Activated CD4-positive, alpha-beta T cell treated with anti-CD3 and anti-CD28 coated beads for 48 hours (primary cell): ENCODE measurements at places on chromosomes 1 and 21.

DNA sequence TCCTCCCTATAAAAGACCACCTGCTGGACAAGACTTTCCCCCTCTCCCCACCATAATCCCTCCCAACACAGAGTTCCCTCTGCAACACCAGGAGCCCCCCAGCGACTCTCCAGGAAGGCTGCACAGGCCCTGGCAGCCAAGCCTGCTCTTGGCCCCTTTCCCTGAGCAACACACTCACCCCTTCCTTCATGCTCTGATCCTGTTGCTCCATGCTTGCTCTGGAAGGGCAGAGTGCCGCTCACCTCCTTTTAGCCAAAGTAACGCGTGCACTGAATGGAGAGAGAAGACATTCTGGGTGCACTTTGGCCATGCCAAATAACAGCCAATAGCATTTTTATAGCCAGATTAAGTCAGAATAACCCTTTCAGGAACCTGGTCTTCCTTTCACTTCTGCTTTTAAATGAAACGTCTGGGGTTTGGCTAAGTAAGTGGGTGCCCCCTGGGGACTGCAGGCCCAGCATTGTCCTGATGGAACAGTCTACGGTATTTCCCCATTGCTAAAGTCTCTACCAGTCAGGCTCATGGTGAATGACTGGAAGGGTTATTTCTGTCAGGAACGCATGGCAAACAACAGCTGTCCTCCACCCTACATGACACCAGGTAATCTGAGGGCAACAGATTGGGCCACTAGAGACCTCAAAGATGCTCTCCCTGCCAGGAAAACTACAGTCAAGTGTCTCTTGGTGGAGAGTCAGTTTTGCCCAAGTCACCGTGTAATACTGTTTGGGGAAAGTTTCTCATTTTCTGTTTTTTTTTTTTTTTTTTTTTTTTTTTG lies at the start of gene SLC2A5:
TSS of gene SLC2A5 (minus strand) at position 310 of the 775 bp plus-strand sequence. CDS start at position 211, 99 bp downstream.
- no peak for DNase-seq

DNA sequence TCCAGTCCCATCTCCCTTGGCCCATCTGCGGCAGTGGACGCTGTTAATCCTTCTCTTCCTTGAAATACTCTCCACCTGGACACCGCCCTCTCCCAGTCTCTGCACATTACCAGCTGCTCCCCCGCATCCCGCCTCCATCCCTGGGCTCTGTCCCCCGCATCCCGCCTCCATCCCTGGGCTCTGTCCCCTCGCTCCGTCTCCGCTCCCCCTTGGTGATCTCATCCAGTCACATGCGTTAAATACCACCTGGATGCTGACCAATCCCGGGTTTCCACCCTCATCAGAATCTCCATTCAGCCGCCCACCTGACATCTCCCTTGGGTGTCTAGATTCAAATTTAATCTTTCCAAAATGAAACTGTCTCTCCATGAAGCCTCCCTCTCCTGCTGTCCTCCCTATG lies 106.1 kb downstream of the PRDM2 start:
- no peak for DNase-seq

DNA sequence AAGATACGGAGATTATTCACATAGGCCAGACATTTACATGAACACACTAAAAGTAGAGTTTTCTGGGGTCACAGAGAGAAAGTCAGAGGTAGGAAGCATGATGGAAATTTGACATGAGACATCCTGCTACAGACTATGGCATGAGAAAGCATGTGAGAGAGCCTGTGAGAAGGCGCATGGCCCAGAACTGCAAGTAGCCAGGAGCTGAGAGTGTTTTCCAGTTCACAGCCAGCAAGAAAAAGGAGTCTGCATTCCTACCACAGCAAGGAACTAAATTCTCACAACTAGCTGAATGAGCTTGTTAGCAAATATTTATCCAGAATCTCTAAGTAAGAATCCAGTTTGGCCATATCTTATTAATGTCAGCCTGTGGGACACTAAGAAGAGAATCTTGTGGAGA lies 673.3 kb downstream of the BRINP3 start:
- no peak for DNase-seq

DNA sequence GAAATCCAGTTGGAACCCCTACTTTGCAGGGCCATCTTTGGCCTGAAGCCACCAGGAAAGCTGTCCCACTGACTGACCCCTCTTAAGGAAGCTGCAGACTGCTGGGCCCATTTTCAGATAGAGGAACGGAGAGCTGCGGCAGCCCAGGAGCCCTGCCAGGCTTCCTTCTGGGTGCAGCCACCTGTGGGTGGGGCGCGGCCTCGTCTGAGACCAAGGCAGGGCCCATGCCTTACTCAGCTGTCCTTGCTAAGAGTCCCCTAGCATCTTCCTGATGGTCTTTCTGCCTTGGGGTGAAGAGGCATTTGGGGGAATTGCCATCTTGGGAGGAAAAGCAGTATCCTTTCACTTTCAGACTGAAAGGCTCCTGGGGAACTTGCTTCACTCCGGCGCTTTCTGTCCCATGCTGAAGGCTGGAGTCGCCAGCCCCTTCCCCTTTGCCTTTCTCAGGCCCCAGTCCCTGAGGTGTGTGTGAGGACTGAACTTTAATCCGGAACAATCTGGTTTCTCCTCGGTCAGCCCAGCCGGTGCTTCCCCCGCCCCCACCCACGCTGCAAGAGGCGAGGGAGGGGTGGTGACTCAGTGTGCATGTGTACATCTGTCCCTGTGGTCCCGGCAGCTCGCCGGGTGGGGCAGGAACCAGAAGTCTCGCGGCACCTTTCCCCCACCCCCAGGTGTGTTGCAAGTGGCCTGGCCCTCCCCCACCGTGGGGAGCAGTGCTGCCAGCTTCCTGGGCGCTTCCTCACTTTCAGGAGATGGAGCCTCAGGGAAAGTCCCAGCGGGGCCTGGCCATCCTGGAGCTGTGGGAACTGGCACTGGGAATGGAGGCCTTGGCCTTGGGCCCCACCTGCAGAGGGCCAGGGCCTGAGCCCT lies 5.1 kb downstream of the ZC3H12A start:
- DNase-seq = peak; percentile 95

DNA sequence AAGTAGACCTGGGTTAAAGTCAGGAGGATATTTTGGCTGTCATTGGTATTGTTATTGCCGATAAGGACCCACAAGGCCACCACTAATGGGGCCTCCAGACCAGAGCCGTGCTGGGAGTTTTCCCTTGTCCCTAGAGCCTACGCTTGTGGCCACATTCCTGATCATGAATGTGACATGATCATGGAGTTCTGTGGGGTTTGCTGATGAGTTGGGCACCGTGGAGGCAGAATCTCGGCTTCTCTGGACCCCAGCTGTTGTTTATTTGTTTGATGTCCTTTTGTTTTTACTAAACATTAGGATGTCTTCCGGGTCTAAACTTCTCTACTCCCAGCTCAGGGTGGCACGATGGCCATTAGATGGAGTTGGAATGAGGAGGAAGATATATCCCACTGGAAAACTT lies 74.9 kb upstream of the TMPRSS2 start:
- DNase-seq = no peak

- no peak for DNase-seq
Observed at GRCh38 chr1:30822006-30822405, 64.4 kb upstream of the LAPTM5 start.

- no peak for DNase-seq
Observed at GRCh38 chr1:214452152-214452784, 99.1 kb downstream of the PTPN14 start.

DNA sequence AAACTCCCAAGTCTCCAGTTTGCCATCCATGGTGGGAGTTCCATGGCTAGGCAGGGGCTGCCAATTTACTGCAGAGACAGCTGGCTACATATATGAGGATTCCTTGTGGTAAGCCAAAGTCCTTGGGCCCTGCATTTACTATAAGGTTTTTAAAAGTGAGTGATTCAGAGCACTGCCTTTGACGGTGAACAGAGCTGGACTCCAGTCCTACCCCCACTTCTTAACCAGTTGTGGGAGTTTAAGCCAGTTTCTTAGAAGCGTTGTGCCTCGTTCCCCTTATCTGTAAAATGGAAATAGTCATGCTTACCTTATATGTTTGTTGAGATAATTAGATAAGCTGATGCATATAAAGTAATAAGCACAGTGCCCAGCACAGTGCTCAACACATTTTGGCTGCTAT lies 64.6 kb downstream of the LRIG2 start:
- DNase-seq = no peak

DNA sequence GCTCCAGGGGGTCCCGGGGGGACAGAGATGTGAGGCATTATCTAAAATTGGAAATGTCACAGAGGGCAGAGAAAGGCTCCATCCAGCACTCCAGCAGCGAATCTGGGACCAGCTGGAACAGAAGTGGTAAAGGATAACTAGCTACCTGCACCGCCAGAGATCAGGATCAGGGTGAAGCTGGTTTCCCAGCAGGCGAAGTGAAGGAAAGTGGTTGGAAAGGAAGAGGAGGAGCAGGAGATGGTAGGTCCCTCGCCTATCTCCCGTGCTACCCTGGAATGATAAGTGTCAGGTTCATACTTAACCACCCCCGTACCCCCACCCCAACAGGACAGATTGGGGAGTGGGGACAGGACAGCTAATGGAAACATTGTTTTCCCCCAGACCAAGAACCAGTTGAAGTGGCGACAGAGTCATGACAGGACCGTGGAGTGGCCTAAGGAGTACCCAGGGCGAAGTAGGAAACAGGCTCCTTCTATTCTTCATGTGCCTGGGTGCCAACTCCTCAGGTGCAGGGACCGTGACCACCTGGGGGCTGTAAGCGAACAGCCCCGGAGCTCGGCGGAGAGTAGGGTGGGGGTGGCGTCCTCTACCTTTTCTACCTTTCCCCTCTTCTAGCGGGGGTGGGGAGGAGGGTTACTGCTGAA lies 717 bp downstream of the B4GALT3 start:
- no peak for DNase-seq

GRCh38 chr1:223711173-223711572 lies 1.2 kb upstream of the CAPN2 start:
- DNase-seq = no peak

- no peak for DNase-seq
Observed at GRCh38 chr1:26041401-26041800, 4.5 kb downstream of the SLC30A2 start.

DNA sequence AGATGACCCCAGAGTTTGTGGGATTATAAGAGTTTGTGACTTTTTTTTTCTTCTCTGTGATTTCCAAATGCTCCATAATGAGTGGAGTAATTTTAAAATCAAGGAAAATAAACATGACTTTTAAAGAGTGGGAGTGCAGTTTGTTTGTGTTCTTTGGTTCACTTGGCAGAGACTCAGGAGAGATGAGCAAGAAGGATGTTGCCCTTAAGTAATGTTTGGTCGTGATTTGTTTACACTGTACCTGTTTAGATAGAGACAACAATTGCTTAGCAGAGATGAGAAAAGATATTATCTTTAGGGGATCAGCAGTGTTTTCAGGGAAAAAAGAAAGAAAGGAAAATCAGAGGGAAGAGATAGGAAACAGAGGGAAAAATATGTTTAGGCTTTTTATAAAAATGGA lies 170.8 kb downstream of the ADSS2 start:
- no peak for DNase-seq

GRCh38 chr1:228095161-228095560 lies 8.0 kb downstream of the C1orf35 start:
- DNase-seq = no peak

DNA sequence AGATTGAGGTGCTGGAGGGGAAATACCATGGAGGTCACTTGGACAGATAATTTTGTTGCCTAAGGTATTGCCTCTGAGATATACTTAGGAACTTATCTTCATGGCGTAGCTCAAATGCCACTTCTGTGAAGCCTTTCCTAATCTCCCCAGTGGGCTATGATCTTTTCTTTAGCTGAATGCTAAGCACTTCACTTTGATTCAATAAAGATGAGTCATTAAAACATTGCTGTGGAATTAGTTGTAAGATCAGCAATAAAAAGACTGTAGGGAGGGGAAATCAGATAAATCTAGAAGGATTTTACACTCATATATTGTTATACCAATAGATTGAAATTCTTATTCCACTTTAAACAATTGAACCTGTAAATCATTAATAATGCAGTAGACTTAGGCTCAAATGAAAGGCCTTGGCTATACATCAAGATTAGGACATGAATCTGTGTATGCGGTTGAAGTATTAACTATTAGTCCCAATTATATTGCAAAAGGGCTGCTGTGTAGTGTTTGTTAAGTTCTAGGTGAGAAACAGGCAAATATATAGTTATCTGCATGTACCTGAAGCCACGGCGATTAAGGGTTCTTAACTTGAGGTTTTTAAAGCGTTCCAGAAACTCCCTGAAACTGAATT lies 19.2 kb upstream of the MAGOH start:
- DNase-seq = no peak

DNA sequence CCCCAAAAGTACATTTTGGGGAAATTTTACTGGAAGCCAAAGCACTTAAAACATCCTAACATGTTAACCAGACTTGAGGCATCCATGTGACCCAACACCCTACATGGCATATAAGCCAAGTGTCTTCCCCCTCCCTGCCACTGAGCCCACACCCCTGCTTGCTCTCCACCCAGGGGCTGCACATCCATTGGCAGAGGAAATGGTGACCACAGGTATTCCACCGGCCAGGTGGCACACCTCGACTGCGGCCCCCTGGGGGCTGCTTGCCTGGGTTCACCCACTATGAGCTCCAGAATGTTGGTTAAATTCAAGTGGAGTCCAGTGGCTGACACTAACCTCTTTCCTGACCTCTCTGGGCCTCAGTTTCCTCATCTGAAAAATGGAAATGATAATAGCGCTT lies 64.4 kb upstream of the FAM20B start:
- DNase-seq = no peak

- peak; percentile 3 for DNase-seq
Observed at GRCh38 chr1:107480548-107481415, 339.9 kb downstream of the NTNG1 start.

- DNase-seq = peak; percentile 22
Observed at GRCh38 chr1:23692308-23692871, 784 bp downstream of the RPL11 start.
